ENCODE measurements at places on chromosomes 11 and 22. TPM values are rescaled to one million over a fixed set of nuclear protein-coding genes. Genes with fewer than 3 reads are reported as not detected.

DNA sequence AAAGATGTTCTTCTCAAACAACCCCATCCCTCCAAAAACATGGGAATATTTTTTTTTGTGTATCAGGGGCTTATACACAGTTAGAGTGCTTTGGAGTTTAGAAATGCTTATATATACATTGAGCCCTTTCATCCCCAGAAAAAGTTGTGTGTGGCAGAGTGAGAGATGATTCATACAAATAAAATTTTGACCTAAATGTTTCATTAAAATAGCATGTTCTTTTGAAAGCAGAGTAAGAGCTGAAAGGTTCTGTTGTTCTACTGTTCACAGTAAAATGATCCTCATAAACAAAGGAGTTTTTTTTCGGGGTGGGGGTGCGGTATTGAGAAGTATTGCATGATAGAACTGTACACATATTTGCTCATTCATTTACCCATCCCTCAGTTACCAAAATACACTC lies 512.4 kb downstream of the DLG2 start:
- DNase-seq: no peak

DNA sequence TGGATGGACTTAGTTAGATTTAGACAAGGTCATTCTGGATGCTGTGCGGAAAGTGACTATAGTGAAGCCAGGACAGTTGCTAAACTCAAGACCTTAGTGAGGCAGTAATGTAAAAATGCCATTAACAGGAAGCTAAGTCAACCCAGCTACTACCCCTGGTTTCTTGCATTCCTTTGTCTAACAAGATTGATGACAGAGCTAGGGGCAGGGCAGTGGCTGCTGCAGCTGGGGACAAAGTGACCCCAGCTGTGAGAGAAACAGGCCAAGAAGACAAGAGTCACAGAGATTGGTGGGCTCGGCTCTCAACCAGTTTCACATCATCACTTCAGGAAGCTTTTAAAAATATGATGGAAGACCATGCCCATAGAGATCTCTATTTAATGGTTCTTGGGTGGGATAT lies 110.4 kb upstream of the POU2AF2 start:
- DNase-seq: no peak

DNA sequence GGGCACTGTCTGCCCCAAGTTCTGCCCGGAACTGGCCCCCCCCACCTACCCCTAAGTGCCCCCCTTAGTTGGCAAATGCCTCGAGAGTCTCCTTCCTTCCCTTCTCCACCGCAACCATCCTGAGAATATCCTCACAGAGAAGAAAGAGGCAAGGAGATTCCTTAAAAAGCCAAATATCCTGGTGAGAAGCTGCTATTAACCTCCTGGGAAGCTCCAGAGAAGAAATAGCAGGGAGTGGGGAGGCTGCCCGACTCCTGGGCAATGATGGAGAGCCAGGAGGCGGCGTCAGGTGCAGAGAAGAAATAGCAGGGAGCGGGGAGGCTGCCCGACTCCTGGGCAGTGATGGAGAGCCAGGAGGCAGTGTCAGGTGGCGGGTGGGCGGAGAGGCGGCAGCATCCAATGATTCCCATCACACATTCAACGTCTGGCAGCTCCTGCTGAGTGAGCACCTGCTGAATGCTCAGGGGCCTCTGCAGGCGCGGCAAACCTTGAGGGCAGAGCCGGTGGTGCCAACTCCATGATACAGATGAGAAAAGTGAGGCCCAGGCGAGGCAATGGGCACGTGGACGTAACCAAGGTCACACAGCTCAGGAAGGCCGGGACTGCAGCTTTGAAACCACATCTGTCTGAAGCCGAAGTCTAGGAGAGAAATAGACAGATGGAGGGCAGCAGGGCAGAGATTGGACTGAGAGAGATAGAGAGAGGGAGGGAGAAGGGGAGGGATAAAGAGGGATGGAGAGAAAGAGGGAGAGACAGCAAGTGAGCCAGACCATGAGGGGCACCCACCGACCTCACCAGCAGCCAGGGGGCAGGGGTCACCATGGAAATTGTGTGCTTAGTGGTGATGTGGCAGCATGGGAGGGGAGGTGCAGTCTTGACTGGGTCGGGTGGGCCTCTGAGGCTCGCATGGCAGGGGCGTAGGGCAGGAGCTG lies 58.3 kb downstream of the CYTH4 start:
- no peak for DNase-seq

GRCh38 chr22:37998543-37998942 lies 14.2 kb upstream of the SOX10 start:
- DNase-seq: no peak

GRCh38 chr11:24531528-24531927 lies 34.7 kb downstream of the LUZP2 start:
- no peak for DNase-seq

DNA sequence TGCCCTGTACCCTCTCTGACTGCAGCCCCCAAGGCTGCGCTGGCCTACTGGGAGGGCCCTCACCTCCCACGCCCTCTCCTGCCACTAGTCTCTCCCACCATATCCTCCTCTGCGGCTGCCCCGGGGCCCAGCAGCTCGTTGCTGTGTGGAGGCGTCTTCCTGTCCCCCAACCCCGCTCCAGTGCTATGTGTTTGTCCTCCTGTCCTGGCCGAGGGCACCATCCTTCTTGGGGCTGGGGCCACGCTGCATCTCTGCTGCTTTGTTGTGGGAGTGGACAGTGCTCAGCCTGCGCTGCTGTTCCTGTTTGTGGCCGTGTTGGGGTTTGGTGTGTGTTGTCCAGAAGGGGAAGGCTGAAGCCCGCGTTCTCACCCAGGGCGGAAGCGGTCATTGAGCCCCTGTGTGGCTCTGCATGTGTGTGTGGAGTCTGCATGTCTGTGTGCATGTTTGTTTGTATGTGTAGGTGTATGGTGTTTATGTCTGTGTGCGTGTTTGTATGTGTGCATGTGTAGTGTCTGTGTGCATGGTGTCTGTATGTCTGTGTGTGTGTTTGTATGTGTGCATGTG lies 15.7 kb downstream of the TPCN2 start:
- DNase-seq: no peak

- DNase-seq: no peak
These were observed 1.4 kb upstream of the GDPD5 start for GRCh38 chr11:75527130-75527529.

DNA sequence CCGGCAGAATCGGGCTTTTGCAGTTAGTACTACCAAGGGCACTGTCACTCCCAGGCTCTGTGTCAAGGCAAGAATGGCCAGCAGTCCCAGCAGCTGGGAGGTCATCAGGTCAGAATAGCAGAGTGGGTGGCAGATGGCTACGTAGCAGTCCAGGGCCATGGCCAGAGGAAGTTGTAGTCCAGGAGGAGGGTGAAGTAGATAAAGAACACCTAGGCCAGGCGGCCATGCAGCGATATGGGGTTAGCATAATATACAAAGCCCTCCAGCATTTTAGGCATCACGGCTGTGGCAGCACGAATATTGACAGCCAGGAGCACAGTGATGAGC lies 52.1 kb downstream of the RRM1 start:
- DNase-seq: no peak

GRCh38 chr11:12689029-12689755 lies 15.0 kb downstream of the TEAD1 start:
- no peak for DNase-seq

DNA sequence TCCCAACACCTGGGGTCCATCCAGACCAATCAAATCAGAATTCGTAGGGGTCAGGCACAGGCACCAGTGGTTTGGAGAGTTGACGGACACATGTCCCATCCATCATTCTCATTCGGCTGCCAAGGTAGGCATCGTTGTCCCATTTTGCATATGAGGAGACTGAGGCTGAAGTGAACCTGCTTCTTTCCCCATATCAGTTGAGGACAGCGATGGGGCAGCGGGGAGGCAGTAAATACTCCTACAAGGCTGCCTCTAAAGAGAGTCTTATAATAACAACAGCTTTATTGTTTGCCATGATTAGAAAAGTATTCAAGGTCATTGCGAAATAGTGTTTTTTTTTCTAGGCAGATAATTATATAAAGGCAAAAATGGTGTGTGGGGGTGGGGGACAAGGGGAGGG lies 1.6 kb upstream of the BEST1 start:
- no peak for DNase-seq

DNA sequence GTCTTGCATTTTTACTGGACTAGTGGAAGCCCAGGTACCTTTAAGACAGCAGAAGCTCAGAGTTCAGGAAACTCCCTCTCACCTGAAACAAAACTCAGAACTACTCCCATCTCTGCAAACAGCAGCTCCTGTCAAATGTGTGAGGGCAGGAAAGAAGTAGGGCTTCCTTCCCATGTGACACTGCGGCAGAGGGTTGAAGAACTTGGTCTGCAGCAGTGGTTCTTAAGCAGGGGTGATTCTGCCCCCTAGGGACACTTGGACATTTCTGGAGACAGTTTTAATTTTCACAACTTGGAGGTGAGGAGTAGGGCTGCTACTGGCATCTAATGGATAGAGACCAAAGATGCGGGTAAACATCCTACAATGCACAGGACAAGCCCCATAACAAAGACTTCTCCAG lies 63.4 kb downstream of the RCN1 start:
- no peak for DNase-seq

- no peak for DNase-seq
These were observed 96.8 kb downstream of the TTC28 start for GRCh38 chr22:28582806-28583205.

DNA sequence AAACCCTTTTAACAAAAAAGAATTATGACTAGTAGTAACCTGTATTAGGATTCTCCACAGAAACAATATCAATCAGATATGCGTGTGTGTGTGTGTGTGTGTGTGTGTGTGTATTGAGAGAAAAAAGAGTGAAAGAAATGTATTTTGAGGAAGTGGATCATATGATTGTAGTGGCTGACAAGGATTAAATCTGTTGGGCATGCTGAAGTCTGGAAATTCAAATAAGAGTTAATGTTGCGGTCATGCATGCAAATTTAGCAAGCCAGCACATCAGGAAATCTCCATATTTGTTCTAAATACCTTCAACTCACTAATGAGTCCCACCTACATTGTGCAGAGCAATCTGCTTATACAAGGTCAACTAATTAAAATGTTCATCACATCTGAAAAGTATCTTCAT lies 46.8 kb upstream of the IGLL5 start:
- DNase-seq: no peak

- no peak for DNase-seq
These were observed 231.7 kb upstream of the CARD18 start for GRCh38 chr11:105371311-105371710.

GRCh38 chr11:117906710-117907109 lies 22.5 kb downstream of the TMPRSS13 start:
- DNase-seq: no peak

DNA sequence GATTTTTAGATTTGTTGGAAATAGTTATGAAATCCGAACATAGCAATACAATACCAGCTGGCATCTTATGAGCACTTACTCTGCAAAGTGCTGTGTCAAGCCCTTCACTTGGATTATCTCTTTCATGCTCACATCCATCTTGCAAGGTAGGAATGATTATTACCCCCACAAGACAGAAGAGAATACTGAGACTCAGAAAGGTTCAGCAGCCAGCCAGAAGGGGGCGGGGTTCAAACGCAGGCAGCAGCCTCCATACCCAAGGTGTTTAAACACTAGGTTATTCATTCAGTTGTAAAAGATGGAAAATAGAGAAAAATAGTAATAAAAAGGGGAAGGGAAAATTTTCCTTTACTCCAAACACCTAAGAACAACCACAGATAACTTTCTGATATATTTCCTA lies 158.5 kb downstream of the CCDC34 start:
- DNase-seq: no peak

DNA sequence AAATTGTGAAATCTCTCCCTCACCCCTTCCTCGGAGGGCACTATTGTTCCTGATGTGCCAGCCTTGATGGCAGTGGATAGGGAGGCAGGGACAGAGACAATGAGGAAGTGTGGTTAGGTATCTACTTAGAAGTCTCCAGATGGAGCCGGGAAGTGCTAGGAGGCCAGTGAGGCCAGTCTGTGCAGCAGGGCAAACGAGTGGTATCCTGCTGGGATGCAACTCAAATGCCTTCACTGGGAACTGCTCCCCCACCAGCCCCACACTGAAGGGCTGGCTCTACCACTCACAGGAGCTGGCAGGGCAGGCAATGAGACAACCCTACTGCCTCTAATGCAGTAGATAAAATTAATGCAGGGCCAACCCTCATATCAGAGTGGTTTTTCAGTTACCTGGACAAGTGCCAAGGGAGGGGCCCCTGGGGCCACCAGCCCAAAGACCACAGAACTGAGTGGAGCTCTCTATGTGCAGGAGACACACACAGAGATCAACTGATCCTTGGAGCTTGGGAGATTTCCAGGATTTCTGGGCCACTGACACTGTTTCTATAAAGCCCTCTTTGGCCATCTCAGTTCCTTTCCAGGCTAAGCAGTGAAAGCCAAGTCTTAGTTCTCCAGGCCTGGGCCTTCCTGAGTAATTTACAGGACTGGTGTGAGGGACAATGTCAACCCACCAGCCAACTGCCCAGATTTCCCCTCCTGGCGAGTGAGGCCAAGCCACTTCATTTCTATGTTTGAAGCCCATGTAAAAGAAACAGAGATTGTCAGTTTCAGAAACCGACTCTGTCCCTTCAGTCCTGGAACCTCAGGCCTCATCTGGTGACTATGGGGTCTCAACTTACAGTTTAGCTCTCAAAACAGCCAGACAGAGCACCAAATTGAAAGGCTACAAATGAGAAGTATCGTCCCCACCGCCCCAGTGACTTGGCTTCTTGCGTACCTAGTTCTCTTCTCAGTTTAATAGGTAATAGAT lies 4.1 kb downstream of the MIF start:
- no peak for DNase-seq

DNA sequence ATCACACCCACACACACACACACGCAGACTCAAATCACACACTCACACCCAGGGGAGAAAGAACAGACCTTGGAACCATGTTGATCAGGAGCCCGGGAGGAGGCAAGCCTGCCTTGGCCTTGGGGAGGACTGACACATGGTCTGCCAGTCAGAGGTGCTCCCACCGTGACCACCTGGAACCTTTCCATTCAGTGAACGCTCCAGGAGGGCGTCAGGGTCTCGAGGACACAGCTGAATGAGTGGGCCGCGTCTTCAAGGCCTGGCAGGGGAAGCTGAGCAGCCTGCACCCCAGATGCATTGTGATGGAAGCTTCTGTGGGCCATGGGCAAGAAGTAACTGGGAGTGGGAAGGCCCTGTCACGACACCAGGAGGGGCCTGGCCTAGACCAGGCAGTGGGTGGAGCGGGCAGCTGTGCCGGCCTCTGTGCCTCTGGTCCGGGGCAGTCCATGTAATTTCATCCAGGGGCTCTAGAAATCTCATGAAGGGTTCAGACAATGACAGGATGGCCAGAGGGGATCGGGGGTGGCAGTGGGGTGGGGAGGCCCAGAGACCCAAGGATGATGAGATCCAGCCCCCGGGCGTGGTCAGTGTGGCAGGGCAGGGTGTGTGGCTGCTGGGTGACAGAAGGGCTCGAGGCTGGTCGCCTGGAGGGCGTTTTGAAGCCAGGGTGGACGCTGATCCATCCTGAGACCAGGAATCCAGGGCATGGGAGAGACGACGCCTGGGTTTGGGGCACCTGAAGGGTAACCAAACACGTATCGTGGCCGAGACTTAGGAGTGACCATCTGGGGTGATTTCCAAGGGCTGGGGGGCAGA lies 53.7 kb downstream of the IGF2 start:
- DNase-seq: peak; percentile 51

- DNase-seq: no peak
These were observed 1068.5 kb downstream of the BRD1 start for GRCh38 chr22:48758881-48759875.

Gene ADAMTS15
- total RNA-seq: 8.2 TPM

Gene OR2AT4
- total RNA-seq: not detected

All from upper lobe of right lung (tissue), 1 donor.